WTC11 (cell line): ENCODE measurements at places on chromosomes 11 and 22.

DNA sequence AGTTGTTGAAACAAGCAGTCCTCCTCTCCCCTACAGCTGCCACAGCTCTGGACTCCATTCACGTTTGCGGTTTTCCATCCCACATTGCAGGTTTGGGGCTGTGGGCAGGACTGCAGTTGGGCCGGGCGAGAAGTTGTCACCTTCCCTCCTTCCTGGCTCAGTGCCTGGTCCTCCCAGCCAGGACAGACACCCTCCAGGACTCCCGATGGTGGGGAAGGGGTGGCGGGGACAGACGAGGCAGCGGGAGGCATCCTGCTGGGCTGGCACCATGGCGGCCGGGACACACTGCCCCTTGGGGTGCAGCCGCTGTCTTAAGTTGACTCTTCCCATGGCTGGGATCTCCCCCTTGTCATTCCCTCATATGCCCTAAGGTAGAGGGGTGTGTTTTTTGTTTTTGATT, 615.2 kb downstream of the BRD1 start:
- H3K4me3 ChIP-seq, result no peak overlapping the region
- H3K4me1 ChIP-seq, result no peaks in the 10 kb centered on the region
- DNase-seq, result peak; percentile 4
- H3K27me3 ChIP-seq, result peaks cover 3% of the 10 kb centered on the region
- peaks cover 8% of the 10 kb centered on the region for H3K36me3 ChIP-seq

DNA sequence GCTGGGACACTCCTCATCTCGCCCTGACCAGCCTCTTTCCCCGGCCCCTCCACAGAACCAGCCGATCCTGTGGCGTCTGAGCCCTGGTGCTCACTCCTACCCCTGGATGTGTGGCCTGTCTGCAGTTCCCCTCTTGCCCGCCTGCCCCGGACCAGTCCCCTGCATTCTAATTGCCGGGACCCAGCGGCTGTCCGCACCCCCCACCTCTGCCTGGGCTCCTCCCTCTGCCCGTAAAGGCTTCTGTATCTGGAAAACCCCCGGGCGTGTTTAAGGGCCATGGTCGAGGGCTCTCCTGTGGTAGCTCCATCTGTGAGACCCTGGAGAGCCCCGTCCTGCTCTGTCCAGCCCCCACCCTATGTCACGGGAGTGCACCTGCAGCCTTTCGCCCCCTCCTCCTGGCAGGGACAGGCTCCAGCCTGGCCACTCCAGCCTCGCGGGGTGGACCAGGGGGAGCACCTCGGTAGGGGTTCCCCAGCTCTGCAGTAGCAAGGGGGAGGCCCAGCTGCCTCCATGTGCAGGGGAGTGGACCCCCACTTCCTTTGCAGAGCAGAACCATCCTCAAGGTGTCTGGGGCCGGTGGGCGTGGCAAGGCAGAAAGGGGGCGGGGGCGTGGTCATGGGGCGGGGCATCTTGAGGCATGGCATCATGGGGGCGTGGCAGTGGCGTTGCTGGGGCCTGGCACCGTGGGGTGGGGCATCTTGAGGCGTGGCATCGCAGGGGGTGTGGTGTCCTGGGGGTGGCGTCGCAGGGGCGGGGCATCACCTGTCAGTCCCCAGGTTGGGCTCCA, 430.4 kb downstream of the TBC1D22A start:
- H3K36me3 ChIP-seq, result no peaks in the 10 kb centered on the region
- H3K27ac ChIP-seq, result no peak overlapping the region
- peak; percentile 47 for DNase-seq
- no peaks in the 10 kb centered on the region; the same call in 1 of the 2 replicates for H3K27me3 ChIP-seq

DNA sequence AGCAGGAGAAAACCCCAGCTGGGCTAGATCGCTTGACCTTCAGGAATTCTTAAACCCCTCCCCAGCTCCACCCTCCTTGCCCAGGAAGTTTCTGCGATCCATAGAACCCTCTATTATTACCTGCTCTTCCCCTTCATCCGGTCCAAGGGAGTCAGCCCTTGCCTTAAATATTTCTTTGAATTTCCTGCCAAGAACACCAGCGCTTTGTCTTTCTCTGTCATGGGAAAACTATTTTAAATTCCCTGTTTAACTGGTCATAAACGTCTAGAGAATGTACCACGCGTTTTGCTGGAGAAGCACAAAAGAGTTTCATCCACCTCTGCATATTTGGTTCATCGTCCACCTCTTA, 496 bp upstream of the TRAF6 start:
- H3K27ac ChIP-seq, result no peak overlapping the region
- peaks cover 9% of the 10 kb centered on the region; the same call in 1 of the 2 replicates for H3K36me3 ChIP-seq
- H3K27me3 ChIP-seq, result peaks cover 46% of the 10 kb centered on the region
- peaks cover 11% of the 10 kb centered on the region for H3K4me1 ChIP-seq
- peak overlapping the region; percentile 96 for H3K4me3 ChIP-seq
- DNase-seq, result no peak

DNA sequence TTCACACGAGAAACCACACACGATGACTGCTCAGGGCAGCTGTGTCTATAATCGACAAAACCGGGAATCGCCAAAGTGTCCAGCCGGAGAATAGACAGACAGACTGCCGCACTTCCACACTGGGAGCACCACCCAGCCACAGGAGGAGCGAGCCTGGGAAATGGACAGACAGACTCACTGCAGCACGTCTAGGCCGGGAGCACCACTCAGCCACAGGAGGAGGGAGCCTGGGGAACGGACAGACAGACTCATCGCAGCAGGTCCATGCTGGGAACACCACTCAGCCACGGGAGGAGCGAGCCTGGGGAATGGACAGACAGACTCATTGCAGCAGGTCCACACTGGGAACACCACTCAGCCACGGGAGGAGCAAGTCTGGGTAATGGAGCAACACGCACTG, 137.2 kb downstream of the BRD1 start:
- no peak overlapping the region for H3K27ac ChIP-seq
- peaks cover 21% of the 10 kb centered on the region for H3K36me3 ChIP-seq
- DNase-seq, result no peak
- H3K27me3 ChIP-seq, result no peaks in the 10 kb centered on the region; the same call in 1 of the 2 replicates
- H3K4me1 ChIP-seq, result no peaks in the 10 kb centered on the region

DNA sequence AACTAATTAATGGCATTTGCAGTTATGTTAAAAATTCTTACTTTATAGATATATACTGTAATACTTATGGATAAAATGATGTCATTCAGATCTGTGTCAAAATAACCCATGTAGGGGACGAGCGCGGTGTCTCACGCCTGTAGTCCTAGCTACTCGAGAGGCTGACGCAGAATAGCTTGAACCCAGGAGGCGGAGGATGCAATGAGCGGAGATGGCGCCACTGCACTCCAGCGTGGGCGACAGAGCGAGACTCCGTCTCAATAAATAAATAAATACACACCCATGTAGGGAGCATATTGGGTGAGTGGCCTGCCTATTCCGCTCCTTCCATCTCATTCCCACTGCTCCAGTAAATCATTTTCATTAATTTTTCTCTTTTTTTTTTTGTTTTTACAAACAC, 7.1 kb downstream of the SNU13 start:
- peaks cover 31% of the 10 kb centered on the region for H3K36me3 ChIP-seq
- H3K4me3 ChIP-seq, result peak overlapping the region; percentile 98
- no peak overlapping the region for H3K27ac ChIP-seq
- H3K27me3 ChIP-seq, result no peaks in the 10 kb centered on the region
- no peaks in the 10 kb centered on the region; the same call in 1 of the 2 replicates for H3K4me1 ChIP-seq

- DNase-seq, result peak; percentile 74
- no peaks in the 10 kb centered on the region for H3K27me3 ChIP-seq
These were observed 378.0 kb downstream of the NTM start for GRCh38 chr11:131748151-131749050.

GRCh38 chr22:37742376-37743171, 45.7 kb downstream of the TRIOBP start:
- H3K36me3 ChIP-seq, result no peaks in the 10 kb centered on the region; the same call in none of the 2 replicates
- peaks cover 66% of the 10 kb centered on the region for H3K27me3 ChIP-seq
- DNase-seq, result no peak
- H3K4me1 ChIP-seq, result peaks cover 11% of the 10 kb centered on the region
- no peak overlapping the region for H3K4me3 ChIP-seq

DNA sequence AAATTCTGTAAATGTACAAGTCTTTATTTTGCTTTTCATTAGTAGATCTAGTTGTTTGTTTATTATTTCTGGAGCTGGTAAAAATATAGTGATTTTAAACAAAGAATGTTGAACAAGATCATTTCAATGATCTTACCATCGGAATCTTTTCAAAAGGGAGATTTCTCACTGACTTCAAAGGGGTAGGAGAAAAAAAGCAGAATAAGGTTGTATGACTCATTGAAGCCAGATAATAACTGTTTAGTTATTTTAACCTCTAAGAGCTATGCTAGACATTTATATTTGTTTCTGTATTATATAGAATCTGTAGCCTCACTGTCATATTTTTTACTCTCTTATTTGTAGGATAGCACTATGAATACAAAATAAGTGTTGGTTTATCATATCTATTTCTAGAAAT, 8.1 kb upstream of the PDE3B start:
- no peak overlapping the region for H3K4me3 ChIP-seq
- H3K4me1 ChIP-seq, result peaks cover 8% of the 10 kb centered on the region
- peaks cover 35% of the 10 kb centered on the region for H3K27me3 ChIP-seq
- no peak for DNase-seq
- peaks cover 6% of the 10 kb centered on the region; the same call in 1 of the 2 replicates for H3K36me3 ChIP-seq
- no peak overlapping the region for H3K27ac ChIP-seq

GRCh38 chr11:15500643-15501042, 385.9 kb downstream of the INSC start:
- no peak for DNase-seq
- H3K27me3 ChIP-seq, result no peaks in the 10 kb centered on the region
- peaks cover 24% of the 10 kb centered on the region for H3K4me1 ChIP-seq
- H3K36me3 ChIP-seq, result no peaks in the 10 kb centered on the region
- H3K4me3 ChIP-seq, result no peak overlapping the region

DNA sequence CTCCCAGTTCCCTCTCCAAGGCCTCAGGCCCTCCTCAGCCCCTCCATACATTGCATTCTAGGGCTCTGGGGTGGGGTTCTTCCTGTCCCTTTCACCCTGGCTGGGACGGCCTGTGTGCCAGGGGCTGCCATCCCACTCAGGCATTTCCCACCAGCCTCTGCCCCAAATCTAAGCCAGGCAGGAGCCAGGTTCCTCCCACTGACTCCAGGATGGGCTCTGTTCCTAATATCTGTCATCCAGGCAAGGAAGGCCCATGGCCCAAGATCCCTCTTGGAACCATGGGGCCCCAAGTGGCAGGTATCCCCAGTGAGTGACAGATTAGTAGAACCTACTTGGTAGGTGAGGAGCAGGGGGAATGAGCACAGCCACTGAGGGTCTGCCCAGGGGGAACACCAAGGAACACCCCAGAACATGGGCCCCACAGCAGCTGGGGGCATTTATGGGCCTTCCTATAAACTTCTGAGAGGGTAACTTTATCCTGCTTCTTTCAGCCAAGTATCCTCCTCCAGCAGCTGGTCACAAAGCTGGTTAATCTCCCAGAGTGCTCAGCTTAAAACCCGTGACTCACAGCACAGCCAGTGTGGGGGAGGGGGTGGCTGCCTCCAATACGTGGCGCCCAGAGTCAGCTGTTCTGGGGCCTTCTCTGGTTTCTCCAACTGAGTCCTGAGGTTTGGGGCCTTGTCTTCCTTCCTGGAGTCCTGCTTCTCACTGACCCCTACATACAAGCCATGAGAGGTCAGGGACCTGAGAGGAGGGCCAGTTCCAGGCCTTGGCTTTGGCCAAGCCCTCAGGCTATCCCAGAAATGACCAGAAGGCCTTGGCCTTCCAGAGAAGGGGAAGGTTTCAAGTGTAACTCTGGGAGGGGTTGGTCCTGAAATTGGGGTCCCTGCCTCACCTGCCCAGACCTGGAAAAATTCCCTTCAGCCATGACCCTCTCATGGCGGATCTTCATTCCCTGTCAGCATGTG, 19.9 kb upstream of the MYOD1 start:
- peaks cover 36% of the 10 kb centered on the region for H3K27me3 ChIP-seq
- H3K4me1 ChIP-seq, result peaks cover 4% of the 10 kb centered on the region; the same call in 1 of the 2 replicates
- H3K36me3 ChIP-seq, result peaks cover 6% of the 10 kb centered on the region
- DNase-seq, result no peak
- no peak overlapping the region for H3K4me3 ChIP-seq

- peaks cover 6% of the 10 kb centered on the region for H3K4me1 ChIP-seq
- no peak overlapping the region for H3K27ac ChIP-seq
- peaks cover 4% of the 10 kb centered on the region for H3K36me3 ChIP-seq
- H3K4me3 ChIP-seq, result no peak overlapping the region
- H3K27me3 ChIP-seq, result no peaks in the 10 kb centered on the region
- no peak for DNase-seq
These were observed 11.0 kb upstream of the UCP3 start for GRCh38 chr11:74019860-74020259.

- H3K4me1 ChIP-seq, result peaks cover 12% of the 10 kb centered on the region
- H3K27ac ChIP-seq, result no peak overlapping the region
- peak; percentile 85 for DNase-seq
- no peaks in the 10 kb centered on the region for H3K36me3 ChIP-seq
These were observed 46.0 kb upstream of the PARVA start for GRCh38 chr11:12331239-12331874.
